ENCODE measurements at places on chromosomes 1 and 21.

GRCh38 chr1:163069142-163069541, at the start of gene RGS4:
RGS4 (plus strand) TSS chr1:163069361; CDS start chr1:163069485, 124 bp downstream.
- no peak for DNase-seq

DNA sequence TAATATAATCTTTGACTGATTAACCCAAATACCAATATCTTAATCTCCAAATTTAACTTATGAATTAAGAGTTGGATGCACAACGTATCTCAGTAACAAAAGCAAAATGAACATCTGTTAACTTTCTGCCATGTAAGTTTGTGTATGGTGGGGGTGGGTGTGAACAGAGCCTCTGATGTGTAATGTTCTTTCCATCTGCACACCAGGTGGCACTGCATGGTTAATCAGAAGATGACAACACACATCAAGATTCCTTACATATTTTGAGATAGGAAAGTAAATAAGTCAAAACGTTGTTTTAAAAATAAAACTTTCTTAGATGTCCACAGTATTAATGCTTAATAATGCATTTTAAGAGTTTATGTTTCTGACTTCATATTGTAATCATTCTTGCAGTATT, 251.9 kb downstream of the DPYD start:
- no peak for DNase-seq

- no peak for DNase-seq
These were observed 60.4 kb downstream of the ATP5PO start for GRCh38 chr21:33855190-33855589.

- no peak for DNase-seq
These were observed 148.2 kb upstream of the PALMD start for GRCh38 chr1:99497690-99498089.

DNA sequence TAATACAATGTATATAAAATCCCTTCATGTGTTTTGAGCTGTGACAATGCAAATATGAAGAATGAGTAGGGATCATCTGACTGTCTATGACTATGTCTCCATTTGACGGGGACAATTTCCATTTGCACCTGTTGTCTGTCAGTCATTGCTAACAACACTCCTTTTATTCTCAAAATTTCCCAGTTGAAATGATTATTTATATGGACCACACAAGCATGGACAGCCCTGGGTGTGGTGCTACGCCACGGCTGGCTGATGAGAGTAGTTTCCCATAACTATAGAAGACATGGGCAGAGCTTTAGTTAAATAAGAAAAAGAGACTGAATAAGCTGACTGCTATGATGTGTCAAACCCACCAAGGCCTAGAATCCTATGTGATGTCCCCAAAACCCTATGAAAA, 135.8 kb downstream of the MAP3K21 start:
- no peak for DNase-seq

DNA sequence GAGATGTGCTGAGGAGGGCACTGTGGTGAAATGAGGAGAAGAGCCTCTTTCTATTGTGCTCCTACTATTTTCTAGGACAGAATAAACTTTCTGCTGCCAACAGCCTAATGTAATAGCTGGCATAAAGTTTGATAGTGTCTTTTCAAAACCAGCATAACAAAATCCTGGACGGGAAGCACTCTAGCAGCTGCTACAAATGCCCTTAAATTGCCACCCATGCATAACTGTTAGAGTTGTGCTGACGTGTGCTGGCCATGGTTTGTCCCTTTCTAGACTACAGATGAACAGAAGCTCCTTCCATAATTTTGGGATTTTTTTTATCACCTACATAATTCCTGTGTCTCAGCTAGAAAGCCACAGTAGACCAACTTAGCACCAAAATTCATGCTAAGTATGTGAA, 88.5 kb upstream of the DEPDC1 start:
- no peak for DNase-seq

- DNase-seq: no peak
These were observed 52.3 kb downstream of the C1orf198 start for GRCh38 chr1:230816018-230816417.

- peak; percentile 96 for DNase-seq
These were observed 1.4 kb upstream of the IRF2BP2 start for GRCh38 chr1:234611225-234611846.

DNA sequence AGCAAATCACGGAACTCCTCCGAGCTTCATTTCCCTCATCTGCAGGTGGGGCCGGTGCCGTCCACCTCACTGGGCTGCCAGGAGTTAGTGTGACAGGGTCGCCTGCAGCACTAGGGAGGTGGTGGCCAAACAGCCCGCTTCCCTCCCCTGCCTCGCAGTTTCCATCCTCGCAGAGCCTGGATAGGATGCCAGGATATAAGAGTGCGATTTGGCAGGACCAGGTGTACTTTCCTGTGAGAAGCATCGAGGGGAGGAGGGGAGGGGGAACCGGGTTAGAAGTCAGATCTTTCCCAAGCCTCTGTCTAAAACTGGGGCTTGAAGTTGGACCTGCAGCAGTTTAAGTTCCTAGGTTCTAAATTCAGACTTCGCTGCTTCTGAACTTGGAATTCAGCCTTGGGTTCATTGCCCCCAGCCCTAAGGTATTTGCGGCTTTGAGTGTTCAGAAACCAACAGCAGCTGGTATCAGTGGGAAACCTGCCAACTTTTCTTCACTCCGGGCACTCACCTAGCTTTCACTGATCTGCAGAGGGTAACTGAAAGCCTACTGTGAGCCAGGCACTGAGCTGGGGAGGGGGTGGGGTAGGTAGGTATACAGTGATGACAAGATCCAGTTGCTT, 1.7 kb upstream of the JUN start:
- peak; percentile 87 for DNase-seq

DNA sequence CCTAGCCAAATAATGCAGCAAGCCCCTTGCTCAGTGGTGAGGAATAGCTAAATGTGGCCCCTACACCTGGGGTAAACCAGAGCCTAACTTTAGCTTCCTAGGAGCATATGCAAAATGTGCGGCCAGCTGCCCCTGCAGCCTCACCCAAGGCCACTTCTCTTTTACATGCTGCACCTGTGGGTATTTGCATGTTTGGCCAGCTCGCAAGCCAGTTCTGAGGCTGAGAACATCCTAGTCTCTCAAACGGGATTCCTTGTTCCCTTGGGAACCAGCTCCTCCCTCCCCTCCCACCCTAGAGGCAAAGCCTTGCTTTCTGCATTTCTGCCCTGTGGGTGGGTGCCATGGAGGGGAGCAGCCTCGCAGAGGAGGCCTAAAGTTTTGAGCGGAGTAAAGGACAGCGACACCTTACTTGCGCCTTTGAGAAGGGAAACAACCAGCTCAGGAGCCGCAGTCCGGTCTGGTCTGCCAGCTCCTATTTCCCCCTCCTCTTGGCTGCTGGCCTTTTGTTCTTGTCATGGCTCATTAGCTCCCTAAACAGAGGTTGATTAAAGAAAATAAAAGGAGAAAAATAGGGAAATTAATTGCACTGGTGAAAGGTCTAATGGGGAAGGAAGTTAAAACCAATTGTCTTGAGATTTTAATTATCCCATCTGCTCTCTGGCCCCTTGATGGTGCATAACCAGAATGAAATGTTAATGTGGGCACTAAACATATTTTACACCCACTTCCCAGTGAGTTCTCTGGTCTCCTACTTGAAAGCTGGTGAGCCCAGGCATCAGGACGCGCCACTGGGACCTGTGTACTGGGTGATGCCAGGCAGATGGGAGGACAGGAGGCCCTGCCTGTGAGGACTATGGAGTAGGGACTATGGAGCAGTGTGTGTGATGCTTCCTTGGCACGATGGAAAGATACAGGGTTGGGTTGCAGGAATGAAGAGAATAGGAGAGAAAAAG, 68.7 kb downstream of the TEX35 start:
- peak; percentile 78 for DNase-seq

- DNase-seq: peak; percentile 26
These were observed 874.4 kb downstream of the KCNT2 start for GRCh38 chr1:195733826-195734225.

GRCh38 chr1:31955917-31956736, 18.0 kb upstream of the PTP4A2 start:
- DNase-seq: no peak

DNA sequence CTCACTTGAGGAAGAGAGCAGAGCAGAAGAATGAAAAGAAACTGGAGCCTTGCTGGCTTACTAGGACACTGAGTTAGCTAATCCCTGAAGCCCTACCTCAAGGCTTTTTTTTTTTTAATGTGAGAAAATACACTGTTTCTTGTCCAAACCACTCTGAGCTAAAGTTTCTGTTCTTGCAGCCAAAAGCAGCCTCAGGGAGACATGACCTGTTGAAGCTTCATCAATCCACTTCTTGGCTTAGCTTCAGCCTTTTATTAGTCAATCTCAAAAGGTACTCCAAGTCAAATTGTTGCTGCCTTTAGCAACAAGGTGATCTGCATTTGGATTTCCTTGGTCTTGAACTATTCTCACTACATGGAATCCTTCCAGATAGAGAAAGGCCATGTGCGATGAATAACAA, 33.7 kb downstream of the CCDC185 start:
- no peak for DNase-seq

DNA sequence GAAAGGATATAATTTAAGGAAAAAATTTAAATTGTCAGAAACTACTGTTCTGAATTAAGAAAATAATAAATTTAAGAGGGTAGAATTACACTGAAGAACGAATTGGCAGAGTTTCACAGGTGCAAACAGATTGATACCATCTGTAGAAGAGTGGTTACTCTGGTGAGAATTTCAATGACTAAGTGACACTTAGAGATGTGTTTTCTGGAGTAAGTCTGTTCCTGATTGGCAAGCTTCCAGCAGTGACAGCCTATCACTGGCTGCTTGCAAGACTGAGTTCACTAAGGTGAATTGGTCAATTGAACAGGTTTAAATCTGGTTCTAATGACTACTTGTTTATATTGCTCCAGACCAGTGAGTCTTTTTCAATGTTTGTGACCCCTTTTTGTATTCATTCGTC, 838.2 kb upstream of the RGS18 start:
- DNase-seq: peak; percentile 76

- DNase-seq: no peak
These were observed 8.7 kb upstream of the MMEL1 start for GRCh38 chr1:2641381-2642130.

- DNase-seq: peak; percentile 51
These were observed at the start of gene PLPP3 for GRCh38 chr1:56578963-56579875. PLPP3 (minus strand) TSS chr1:56579563; CDS start chr1:56579016, 547 bp downstream.

DNA sequence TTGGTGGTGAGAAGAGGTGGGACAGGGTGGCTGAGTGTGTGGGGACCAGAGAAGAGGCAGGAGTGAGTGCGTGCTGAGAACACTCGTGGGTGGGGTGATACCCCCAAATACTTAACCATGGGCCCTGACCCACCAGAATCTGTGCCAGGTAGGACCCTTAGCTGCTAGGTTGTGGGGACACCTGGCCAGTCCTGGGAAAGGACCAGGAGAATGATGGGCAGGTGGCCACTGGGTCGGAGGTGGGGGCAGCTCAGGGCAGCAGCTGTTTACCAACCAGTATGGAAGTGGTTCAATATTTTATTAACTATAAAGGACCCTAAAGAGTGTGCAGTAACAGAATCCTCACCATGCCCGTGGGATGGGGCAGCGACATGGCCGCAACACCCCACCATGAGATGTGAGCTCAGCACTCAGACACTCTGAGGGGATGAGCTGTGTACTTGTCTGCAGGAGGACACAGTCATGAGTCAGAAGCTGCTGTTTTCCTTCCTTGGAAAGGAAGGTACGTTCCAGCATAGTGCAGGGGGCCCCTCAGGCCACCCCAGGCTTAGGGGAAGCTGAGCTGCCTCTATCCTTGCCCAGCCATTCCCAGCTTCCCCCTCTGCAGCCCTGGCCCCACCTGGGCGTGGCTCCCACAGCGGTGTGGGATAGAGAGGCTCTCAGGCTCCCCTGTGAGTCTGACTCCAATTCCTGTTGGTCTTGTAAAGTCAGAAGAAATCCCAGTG, 25.4 kb downstream of the TEX35 start:
- no peak for DNase-seq

DNA sequence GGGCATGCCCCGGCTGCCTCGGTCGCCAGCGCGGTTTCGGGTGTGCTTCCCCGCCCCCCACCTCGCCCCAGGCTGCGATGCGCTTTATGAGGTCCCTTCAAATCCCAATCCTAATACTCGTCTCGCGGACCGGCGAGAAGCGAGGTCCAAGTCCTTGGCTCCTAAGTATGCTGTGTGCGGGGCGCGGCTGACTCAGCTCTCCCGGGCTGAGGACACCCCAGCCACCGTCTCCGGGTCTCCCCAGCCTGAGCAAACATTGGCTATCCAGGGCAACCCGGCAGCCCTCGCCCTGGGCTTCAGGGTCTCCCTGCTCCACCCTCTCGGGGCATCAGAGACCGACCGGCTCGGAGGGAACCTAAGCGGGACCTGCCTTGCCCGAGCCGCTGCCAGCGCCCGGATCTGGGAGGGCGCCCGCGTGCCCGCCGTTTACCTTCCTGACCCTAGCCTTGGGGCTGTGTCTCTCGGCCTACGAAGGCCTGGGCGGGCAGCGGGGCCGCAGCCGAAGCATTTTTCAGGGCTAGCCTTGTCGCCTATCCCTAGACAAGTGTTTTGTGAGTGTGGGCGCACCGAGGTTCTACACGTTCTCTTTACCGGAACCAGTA, 1.2 kb downstream of the ITPKB start:
- peak; percentile 4 for DNase-seq

DNA sequence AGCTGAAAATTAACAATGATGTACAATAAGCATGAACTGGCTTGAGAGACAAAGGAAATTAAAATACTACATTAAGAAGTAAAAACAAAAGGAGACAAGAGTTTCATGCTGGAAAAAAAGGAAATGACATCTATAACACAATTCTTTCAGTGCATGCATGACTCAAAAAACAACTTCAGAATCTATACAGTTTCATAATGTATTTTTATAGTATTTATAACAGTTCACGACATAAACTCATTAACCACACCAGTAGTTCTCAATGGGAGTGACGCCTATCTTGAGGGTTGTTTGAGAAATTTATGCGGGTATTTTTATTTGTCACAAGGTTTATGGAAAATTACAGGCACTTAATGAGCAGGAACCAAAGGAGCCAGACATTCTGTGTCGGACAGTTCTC, 168.5 kb downstream of the SMYD3 start:
- no peak for DNase-seq

DNA sequence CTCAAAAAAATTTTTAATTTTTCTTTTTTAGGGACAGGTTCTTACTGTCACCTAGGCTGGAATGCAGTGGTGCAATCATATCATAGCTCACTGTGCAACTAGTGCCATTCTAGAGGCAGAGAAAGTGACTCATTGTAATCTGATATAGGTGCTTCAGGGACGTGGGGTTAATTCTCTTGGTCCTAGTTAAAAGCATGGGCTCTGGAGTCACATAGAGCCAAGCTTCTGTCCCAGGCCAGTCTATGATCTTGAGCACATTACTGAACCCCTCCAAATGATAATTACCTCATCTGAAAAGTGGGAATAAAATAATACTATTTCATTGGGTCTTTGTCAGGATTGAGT, 1.1 kb upstream of the ADIPOR1 start:
- DNase-seq: no peak

DNA sequence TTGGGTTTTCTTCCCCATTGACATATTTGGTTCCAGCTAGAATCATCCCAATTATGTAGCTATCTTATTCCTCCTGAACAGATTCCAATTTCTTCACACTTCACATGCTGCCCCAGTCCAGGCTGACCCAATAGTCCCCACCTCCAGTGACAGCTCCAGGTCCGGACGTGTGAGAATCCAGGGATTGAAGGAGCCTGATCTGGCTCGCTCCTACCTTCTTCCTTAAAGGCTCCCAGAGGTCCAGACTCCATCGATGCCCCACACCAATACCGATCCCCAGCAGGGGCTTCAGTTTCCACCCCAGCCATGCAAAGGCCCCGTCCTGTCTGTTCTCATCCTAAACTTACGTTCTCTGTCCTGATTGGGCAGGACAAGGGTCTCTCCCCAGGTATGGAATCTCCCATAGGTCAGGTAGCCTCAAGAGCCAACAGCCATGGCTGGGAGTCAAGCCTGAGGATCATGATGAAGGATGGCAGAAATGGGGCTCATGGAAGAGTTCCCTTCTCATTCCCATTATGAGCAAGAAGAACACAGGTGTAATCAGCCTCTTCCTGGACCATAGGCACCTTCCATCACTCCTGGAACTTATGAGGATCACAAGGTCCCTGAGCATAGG, 20.4 kb upstream of the SLAMF9 start:
- DNase-seq: no peak
